ENCODE measurements at places on chromosomes 7 and 10.

- no peak for DNase-seq
Observed at GRCh38 chr7:70638158-70639107, 493.5 kb upstream of the GALNT17 start.

GRCh38 chr10:125192620-125193019 lies 32.3 kb upstream of the CTBP2 start:
- DNase-seq, result no peak

DNA sequence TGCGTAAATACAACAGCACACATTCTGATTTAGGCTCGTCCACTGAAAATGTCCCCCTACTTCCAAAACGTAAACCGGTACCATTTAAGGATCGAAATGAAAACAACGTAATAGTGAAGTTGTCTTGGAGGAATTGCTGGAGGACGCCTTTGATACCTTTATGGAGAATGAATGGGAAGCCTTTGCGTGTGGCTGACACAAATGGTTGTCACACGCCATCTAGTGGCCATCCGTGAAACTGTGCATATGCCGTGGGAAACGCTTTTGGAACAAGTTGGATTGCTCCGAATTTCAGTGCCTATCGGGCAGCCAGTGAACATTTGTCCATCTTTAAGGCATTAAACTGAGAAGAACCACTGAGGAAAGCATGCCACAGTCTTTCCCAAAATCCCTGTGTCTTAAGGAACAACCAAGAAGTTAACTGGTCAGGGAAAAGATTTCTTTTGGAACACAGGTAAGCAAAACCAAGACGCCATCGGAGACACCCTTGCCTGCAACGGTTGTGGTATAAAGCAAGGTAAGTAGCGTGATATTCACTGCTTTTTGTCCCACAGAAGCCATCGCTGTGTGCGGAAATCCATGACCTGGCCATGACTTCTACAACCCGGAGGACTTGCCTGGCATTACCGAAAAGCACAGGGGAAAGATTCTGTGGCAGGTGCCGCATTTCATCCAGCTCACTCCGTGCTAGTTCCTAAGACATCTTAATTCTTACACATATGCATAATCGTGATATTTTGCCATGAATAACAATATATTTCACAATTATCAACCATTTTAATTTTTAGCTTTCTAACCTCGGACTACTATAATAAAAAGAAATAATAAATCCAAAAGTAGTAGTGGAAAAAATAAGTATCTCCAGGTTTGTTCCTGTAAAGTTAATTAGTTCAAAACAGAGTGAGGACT lies 100.6 kb downstream of the FAM204A start:
- peak; percentile 51 for DNase-seq

DNA sequence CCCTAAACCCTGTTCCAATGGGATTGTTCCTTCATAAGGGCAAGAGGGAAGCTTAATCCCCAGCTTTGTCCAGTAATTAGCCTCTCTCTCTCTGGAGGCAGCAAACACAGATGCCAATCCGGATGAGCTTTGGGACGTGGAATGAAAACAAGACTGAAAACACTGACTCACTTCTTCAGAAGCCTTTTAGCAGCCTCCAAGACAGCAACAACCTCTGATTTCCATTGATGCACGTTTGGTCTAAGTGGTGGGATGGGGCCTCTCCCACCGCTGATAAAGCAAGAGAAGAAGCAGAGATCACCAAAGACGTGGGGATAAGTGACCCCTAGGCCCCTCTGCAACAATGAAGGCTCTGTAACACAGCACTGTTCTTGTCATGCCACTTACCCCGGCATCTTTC lies 5.8 kb upstream of the GFRA1 start:
- no peak for DNase-seq

DNA sequence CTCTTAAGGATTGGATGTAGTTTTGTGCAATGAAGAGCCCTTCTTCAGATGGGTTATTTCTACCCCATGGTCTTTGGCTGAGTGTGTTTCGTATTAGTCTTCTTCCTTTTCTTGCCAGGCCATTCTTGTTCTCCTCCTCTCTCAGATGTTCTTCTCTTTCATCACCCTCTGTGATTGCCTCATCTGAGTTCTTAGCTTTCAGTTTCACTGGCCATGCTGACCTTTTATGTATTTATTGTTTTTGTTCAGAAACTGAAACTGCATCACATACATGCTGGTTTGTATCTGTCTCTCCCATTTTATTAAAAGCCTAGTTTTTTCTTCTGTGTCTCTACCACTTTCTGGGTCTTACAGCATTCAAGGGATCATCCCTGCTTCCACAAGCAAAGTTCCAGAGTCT lies 21.7 kb upstream of the PCGF5 start:
- DNase-seq, result no peak

DNA sequence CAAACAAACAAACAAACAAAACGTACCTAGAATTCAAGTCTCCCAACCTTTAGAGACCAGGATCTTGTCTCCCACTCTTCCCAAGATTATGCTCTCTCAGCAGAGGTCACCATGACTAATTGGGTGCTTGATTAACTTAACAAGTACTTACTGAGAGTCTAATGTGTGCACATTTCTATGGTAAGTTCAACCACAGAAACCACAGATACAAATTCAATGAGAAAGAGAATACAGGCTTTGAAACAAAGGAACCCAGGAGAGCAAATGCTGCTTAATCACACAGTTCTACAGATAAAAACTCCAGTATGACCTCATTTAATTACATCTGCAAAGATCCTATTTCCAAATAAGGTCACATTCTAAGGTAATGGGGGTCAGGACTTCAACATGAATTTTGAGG lies 142.8 kb downstream of the DNAJC1 start:
- DNase-seq, result no peak

GRCh38 chr10:131751827-131752775 lies 148.7 kb upstream of the PPP2R2D start:
- no peak for DNase-seq

- DNase-seq, result no peak
Observed at GRCh38 chr10:30384701-30385201, 35.7 kb upstream of the MTPAP start.

DNA sequence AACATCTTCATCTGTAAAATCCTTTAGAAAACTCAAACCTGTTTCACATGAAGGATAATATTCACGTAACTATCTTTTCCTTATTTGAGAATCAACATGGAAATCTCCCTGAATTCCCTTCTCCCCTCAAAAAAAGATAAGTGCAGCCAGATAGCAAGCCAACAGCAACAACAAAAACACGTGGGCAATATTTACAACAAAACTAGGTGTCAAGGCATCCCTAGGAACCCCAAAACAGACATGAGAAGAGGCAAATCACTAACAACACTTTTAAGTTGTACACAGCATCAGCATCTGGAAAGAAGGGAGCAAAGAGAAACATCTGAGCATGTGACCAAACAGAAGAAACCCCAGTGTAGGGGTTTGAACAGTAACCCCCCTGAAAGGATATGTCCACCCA lies 12.2 kb downstream of the ARHGAP21 start:
- DNase-seq, result no peak

- DNase-seq, result no peak
Observed at GRCh38 chr10:117413928-117414618, 38.8 kb upstream of the PDZD8 start.

GRCh38 chr7:99693427-99694200 lies 13.8 kb upstream of the CYP3A5 start:
- no peak for DNase-seq

GRCh38 chr10:78332012-78332411 lies 298.3 kb downstream of the RPS24 start:
- no peak for DNase-seq

GRCh38 chr7:128025819-128026218 lies 5.4 kb downstream of the LRRC4 start:
- no peak for DNase-seq

DNA sequence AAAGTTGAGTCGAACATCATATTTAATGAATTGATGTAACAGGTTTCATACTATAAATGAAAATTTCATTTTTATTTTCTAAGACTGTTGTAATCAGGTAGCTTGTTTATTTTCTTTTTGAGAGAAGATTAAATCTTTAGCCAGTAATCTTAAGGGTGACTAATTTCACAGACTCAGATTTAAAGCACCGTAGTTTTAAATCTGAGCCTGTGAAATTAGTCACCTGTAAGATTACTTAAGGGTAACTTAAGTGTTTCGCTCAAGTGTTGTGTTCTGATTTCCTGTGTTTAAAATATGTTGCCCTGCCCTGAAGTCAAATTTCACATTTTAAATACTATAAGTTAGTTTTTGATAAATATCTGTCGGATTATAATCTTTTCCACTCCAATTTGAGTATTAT lies 35.8 kb upstream of the TMEM236 start:
- no peak for DNase-seq

GRCh38 chr7:115059321-115059720 lies 137.4 kb downstream of the MDFIC start:
- DNase-seq, result no peak

GRCh38 chr10:76523246-76523645 lies 1091.8 kb downstream of the LRMDA start:
- DNase-seq, result no peak

DNA sequence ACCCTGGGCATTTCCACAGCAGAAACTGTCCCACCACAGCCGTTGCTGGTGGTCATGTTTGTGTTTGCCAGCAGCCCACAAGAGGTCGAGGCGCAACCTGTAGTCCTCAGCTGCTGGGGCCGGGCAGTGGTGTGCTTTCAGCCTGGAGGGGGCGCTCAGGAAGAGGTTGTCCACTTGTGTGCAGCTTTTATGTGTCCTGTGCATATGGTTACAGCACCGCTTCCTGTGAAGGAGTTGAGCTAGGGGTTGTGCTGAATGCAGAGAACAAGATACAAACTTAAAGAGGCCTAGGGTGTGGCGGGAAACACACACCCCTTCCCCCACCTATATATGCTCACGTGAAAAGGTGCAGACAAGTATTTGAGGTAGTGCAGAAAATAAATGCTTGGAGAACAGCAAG lies 29.5 kb upstream of the PFKFB3 start:
- DNase-seq, result no peak

- no peak for DNase-seq
Observed at GRCh38 chr10:21334891-21335696, 190.4 kb downstream of the SKIDA1 start.

- DNase-seq, result no peak
Observed at GRCh38 chr10:34081948-34082347, 733.1 kb downstream of the PARD3 start.

DNA sequence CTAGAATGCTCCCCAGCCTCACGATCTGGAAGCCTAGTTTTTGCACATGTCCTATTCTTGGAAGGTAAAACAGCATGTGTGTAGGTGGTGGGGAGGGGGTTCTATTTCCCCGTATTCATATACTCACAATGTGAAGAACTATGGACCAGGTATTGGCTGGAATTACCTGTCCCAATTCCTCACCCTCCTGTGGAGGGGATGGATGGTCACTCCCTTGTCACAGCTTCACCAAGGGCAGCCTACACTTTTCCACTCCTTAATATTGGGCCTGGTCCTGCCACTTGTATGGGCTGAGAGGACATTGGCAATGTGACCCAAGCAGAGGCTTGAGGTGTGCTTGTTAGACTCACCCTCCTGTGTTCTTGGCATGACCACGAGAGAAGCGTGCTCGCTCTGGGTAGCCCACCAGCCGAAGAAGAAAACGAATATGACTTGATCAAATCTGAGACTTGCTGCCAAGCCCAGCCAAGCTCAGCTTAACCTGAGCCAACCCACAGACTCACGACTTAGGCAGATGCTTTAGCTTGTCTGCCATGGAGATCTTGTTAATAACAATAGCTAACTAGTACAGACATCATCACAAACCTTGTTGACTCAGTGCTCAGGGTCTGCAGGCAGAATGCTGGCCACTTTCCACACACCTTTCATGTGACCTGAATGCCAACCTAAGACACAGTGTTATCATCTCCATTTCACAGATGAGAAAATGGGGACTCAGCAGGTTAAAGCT lies 17.2 kb downstream of the ZNF488 start:
- no peak for DNase-seq

DNA sequence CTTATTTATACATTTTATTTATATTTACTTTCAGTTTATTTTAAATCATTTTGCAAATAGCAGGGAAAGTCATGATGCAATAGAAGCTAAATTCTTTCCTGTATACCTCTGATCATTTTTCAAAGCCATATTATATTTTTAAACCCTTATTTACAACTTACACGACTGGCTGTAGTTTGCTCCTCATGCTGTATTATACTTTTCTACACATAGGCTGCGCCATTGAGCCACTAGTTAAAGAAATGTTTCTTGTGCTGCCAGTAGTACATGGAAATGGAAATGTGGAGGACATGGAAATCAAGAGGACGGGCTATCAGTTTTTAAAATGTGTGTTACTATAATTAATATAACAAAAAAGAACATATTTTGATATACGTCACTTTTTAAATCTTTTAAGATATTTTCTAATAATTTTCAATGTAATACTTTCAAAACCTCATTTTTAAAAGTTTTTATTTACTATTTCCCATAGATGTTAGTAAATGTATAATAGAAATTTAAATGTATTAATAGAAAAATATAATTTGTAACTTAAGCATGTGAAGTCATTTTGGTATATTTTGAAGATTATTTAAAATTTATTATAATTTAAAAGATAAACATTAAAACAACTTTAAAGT lies 118.5 kb downstream of the VTI1A start:
- DNase-seq, result no peak

Data from stimulated activated CD8-positive, alpha-beta memory T cell treated with anti-CD3 and anti-CD28 coated beads, Interleukin-15, amount 100 ng/mL, for 1 hour (primary cell).